ENCODE measurements at places on chromosomes 6 and 20.

DNA sequence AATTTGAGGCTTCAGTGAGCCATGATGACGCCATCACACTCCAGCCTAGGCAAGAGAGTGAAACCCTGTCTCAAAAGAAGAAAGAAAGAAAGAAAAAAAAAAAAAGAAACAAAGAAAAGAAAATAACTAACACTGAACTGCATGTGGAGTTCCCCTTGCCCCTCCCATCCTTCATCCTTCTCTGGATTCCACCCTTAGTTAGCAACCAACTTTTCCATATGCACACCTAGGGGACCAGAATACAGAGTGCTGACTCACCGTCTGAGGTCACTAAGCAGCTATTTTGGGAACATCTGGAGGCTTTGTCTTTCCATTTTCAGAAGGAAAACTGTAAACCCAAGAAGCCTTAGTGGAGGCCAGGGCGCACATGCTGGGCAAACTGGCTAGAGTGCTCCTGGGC is 257.4 kb downstream of the MAFB start:
- DNase-seq: no peak

- no peak for DNase-seq
Observed at GRCh38 chr6:18931086-18931485, 543.9 kb downstream of the RNF144B start.

DNA sequence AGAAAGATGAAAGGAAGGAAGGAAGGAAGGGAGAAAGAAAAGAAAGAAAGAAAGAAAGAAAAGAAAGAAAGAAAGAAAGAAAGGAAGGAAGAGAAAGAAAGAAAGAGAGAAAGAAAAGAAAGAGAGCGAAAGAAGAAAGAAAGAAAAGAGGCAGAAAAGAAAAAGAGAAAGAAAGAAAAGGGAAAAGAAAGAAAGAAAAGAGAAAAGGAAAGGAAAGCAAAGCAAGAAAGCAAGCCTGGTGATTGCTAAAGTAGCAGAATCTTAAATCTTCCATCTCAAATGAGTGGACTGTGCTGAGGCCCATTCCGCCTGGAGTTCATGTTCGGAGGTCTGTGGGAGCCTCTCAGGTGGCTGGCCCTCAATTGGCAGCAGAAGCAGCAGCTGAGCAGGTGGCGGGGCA is 148.4 kb downstream of the TFAP2A start:
- no peak for DNase-seq

GRCh38 chr6:13165502-13166172 is 162.7 kb downstream of the TBC1D7 start:
- DNase-seq: no peak

DNA sequence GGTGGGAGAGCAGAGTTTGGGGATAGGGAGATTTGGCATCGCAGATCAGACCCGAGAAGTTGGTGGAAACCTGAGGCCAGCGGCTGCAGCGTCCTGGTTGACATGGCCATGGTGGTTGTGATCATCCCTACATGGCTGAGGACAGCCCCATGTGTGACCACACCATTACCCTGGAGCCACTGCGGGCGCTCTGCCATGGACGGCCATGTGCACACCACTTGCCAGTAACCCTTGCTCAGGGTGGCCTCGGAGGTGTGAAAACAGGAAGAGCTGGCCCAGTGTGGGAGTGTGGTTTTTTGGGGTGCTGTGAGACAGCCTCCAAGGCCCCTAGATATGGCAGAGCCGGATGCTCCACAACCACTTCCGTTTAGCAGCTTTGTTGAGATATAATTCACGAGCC is 64.4 kb downstream of the TMEM242 start:
- DNase-seq: peak; percentile 47

DNA sequence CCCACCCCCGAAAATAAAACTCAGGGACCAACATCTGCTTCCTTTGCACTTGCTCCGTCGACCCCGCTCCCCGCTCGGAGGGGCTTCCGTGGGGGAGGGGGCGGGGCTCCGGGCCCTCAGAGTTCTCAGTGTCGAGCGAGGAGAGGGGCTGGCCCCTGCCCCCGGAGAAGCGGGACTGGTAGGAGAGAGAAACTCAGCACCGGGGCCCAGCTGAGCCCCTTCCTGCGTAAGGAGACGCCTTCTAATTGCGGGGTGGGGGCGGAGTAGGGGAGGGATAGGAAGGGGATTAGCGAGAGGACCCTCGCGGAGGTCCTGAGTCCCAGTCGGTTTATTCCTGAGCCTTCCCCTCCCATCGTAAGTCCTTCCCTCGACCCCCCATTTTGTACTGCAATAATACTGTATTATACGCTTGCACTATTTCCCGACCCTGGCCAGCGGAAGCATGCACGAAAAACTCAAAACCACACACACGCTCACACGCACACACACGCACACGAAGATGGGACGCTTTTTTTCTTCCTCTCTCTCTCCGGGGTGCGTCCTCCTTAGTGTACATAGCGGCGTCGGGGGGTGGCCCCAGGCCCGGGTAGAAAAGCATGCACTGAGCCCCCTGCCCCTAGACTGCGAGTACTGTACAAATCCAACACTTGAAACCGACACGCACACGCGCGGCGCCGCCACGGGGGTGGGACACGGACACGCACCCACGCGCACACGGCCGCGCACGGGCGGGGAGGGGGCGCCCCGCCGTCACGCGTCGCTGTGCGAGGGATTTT is 22.1 kb upstream of the SLC22A7 start:
- DNase-seq: peak; percentile 37

DNA sequence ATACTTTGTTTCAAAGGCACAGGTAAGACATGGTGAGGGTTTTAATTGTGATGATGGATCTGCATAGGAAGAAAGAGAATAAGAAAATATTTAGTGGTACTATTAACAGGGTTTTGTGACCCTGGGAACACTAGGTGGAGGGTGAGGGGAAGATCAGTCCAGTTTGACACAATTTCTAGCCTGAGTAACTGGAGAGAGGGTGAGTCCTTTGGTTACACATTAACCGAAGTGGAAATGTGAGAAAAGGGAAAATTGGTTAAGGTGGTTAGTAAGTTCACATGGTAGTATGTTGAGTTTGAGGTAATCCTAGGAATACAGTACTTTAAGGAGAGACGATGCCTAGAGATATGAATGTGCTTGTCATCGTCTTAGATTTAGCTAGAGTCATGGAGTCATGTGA is 54.8 kb upstream of the POU3F2 start:
- no peak for DNase-seq

DNA sequence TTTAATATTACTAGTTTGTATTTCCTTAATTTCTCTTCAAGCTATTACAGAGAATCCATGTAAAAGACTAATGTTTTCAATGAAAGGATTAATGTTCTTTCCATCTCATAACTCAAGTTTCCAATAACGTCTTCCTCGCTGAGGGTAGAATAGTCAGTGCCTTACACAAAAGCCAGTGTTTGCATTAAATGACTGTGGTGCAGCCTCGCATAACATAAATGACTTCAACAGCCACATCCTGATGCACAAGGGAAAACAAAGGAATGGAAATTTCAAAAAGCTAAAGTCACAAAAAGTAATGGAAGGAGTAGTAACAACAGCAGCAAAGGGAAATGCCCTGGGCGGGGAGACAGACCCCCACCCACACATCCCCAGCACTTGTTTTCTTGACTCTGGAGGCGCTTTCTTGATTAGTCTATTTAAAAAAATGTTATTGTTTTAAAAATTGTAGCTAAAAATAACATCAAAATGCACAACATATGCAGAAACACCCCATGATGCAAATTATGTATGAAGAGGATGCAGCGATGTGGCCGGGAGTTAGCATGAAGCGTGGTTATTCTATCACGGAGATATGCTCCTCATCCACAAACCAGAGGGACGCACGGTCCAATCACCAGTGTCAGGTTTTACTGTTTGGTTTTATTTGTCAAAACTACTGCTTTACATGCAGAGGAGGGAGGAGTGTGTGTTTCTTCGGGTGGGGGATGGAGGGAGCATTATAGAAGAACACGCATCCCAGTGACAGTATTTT is 228.6 kb downstream of the GMPR start:
- DNase-seq: no peak

- no peak for DNase-seq
Observed at GRCh38 chr20:8094415-8094818, 37.6 kb upstream of the PLCB1 start.

GRCh38 chr20:35447082-35447789 is 8.2 kb upstream of the CEP250 start:
- DNase-seq: peak; percentile 83

DNA sequence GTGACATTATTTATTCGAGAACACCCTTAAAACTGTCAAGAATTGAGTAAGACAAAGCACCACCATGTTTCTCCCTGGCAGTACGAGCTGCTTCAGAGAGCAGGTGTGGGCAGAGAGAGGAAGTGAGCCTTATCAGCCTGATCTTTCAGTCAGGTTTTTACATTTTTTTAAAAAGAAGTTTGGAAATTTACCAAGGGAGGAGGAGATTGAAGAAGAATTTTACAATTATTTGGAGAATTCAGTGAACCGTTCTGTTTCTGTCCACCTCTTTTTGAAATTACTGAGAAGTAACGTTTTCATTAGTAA is 75.5 kb downstream of the ZDHHC14 start:
- no peak for DNase-seq

DNA sequence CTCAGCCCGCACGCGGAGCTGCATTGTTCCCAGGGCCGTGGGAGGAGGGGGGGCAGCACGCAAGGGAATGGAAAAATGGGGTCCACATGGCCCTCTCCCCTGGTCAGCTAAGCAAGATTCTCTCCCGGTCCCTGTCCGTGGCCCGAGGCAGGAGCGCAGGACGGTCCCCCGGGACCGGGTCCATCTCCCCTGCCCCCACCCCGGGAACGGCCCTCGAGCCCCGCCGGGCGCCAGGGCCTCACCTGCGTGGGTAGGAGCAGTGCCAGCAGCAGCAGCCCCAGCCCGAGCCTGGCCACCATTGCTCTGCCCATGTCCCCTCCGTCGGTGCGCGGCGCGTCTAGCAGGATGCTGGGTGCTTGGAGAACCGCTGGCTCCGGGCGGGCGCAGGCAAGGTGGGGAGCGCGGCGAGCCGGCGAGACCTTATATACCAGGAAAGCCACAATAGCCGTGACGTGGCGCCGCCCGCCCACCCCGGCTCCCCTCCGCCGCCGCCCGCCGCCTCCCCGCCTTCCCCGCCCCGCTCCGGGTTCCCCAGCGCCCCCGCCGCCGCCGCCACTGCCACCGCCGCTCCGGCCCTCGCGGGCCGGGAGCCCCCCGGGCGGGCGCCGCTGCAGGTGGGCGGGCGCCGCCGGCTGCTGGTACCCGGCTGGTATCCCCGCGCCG is at the start of gene CD24:
TSS of gene CD24 (minus strand) at position 394 of the 663 bp plus-strand sequence. CDS start at position 311, 83 bp downstream.
- DNase-seq: no peak

DNA sequence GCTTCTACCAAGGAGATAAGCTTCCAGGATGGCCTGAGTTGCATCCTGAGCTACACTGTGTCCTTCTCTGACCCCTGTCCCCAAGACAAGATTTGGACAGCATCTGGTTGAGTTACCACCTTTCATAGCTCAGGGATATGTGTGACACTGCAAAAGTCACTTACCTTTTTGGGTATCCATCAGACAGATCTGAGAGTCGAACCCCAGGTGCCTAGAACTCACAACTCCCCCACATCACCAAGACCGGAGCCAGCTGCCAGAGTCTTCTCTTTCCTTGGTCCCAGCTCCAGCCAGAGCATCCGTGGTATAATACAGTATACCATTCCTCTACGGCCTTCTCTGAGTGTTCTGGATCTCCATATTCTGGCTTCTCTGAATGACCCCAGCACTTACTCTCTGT is 133.0 kb downstream of the CD83 start:
- no peak for DNase-seq
